Psoas muscle (tissue), 8 donors: ENCODE measurements at places on chromosomes 16 and 17. TPM values are rescaled to one million over a fixed set of nuclear protein-coding genes. Genes with fewer than 3 reads are reported as not detected.

- peak; percentile 95 for DNase-seq
Measured at GRCh38 chr17:5111402-5112204, at the start of gene ZNF232. Gene ZNF232 (minus strand): TSS chr17:5111878. CDS start chr17:5111822, 56 bp downstream.

The CTRB1 gene
- 3.9 TPM for total RNA-seq

DNA sequence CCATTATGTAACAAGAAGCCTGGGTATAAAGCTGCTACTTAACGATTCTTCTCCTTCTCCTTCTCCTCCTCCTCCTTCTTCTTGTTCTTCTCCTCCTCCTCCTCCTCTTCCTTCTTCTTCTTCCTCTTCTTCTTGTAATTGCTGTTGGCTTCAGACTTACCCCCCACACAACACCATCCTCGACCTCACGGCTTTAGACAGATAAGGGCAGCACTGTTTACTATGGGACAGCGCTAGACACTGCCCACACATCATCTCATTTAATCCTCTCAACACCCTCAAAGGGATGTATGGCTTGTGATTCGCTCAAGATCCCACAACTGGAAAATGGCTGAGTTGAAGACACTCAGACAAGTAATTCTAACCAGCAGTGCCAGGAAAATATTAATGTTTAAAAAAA, 60.6 kb upstream of the NOG start:
- DNase-seq, result no peak

The GALR2 gene
- total RNA-seq, result not detected

The PRSS8 gene
- total RNA-seq, result not detected

DNA sequence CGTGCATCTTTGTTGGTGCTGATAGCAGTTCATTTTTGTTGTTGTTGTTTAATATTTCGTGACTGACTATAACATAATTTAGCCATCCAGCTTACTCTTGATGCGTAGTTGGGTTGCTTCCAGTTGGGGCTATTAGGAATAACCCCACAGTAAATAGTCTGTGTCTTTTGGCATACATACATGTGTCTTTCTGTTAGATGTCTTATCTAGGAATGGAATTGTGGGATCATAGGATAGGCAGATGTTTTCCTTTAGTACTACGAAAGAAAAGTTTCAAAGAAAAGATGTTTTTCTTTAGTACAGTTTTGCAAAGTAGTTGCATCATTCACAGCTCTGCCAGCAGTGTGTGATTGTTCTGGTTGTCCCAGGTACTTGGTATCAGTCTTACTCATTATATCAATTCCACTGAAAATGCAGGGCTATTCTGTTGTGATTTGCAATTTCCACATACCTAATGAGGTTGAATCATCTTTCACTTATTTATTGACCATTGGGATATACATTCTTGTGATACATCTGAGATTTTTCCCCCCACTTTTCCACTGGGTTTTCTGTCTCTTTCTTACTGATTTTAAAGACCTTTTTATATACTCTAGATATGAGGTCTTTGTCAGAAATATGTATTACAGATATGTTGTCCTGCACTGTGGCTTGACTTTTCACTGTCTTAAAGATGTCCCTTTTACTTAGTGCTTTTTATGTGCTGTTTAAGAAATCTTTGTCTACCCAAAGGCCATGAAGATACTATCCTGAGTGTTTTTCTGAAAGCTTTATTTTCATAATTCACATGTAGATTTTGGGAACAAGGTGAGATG, 173.3 kb downstream of the MRTFB start:
- no peak for DNase-seq

DNA sequence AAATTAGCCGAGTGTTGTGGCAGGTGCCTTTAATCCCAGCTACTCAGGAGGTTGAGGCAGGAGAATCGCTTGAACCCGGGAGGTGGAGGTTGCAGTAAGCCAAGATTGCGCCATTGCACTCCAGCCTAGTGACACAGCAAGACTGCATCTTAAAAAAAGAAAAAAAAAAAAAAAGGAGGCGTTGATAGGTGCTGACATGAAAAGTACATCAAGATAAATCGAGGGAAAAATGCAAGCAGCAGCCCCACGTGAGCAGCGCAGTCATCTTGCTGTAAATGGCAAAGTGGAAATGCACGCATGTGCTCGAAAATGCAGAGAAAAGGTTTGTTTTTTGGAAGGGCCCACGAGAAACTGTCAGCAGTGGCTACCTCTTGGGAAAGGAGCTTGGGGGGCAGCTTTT, 20.9 kb downstream of the MXRA7 start:
- no peak for DNase-seq

The KRT222 gene
- total RNA-seq, result 0.32 TPM

The OR2C1 gene
- total RNA-seq, result not detected
